Calu3 (cell line): ENCODE measurements at places on chromosomes 5 and 9.

DNA sequence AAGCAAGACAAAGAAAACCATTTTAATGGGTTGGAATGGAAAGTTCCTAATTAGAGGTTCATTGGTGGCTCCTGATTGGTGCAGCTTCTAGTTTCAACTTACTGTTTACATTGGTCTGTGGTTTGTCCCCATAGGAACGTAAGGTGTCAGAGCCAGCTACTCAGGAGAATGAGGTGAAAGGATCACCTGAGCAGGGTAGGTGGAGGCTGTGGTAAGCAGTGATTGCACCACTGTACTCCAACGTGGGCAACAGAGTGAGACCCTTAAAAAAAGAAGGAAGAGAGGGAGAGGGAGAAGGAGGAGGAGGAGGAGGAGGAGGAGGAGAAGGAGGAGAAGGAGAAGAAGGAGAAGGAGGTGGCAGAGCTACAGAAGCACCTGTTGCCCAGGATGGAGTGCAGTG, 30.4 kb downstream of the KCNIP1 start:
- DNase-seq, result peak; percentile 64

DNA sequence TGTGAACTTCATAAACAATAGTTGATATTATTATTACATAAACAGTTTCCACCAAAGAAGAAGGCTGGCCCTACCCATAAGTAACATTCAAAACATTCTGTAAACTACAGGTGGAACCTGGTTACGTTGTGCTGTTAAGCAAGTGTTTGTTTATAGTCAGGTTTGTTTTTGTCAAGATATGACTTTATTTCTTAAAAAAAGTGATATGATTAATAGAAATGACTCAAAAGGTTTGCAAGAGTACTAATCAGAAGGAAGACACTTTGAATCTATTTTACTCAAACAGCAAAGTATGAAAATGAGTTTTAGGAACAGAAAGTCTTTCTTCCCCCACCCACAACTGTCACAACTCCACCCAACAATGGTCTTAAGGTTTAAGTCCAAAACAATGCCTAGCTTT, 220.8 kb downstream of the PLK2 start:
- no peak for DNase-seq

GRCh38 chr5:87242242-87242641, 25.4 kb upstream of the RASA1 start:
- no peak for DNase-seq

DNA sequence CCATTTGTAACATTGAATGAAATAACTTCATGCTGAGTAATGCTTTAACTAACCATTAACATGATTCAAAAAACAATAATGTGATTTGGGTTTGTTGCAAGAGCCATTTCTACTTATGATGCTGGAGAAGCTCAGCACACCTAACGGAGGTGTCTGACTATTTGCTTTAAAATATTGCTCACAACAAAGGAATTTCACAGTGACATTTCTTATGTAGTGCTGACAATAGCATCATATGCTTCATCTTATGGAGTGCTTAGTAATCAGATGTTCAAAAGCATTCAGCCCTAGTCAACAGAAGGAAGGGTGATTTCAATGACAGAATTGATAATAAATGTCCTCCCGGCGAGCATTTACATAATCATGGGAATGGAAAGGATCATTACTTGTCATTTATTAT, 1003.3 kb upstream of the COX7C start:
- DNase-seq, result no peak

- no peak for DNase-seq
These were observed 6.3 kb downstream of the SLC35D2 start for GRCh38 chr9:96376891-96377874.

GRCh38 chr5:135053989-135054388, 20.0 kb upstream of the PITX1 start:
- DNase-seq, result no peak

DNA sequence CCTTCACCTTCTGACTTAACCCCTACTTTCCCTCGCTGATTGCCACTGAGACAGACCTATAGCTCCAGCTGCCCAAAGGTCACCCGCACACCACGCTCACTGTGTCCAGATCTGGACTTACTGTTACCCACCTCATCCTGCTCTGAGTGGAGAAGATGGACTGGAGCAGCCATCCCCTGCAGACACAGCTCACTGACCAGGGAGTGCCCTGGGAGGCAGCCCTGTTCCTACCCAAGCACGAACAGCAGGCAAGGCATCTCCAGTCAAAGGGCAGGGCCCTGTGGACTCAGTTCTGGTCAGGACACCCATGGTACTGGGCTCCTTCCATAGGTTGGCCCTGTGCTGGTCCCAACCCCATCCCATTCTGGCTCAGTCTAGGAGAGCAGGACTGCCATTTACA, 9.5 kb upstream of the BARX1 start:
- DNase-seq, result no peak

DNA sequence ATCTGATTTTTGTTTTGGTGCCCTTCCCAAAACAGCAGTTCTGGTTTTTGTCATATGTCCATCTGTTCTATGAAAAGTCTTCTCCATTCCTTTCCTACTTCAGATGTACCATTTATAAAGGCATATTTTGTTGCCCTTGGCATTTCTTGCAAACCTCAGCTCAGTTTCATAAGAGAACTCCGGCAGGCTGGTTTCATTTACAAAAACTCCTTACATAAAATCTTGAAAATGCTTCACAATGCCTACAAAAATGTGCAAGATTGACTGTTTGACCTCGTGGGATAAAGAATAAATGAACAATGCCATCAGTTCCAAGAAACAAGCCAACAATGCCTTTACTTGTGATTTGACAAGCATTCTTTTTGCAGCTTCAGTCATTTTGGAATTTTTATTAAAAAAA, 39.1 kb upstream of the CTNNAL1 start:
- DNase-seq, result no peak

GRCh38 chr9:133169102-133169501, 5.4 kb upstream of the GBGT1 start:
- DNase-seq, result no peak

GRCh38 chr5:149957855-149958254, 2.7 kb upstream of the SLC26A2 start:
- no peak for DNase-seq
